ENCODE measurements at places on chromosomes 3 and 15.

- DNase-seq: no peak
Measured at GRCh38 chr3:186901135-186901734, 29.1 kb upstream of the ST6GAL1 start.

DNA sequence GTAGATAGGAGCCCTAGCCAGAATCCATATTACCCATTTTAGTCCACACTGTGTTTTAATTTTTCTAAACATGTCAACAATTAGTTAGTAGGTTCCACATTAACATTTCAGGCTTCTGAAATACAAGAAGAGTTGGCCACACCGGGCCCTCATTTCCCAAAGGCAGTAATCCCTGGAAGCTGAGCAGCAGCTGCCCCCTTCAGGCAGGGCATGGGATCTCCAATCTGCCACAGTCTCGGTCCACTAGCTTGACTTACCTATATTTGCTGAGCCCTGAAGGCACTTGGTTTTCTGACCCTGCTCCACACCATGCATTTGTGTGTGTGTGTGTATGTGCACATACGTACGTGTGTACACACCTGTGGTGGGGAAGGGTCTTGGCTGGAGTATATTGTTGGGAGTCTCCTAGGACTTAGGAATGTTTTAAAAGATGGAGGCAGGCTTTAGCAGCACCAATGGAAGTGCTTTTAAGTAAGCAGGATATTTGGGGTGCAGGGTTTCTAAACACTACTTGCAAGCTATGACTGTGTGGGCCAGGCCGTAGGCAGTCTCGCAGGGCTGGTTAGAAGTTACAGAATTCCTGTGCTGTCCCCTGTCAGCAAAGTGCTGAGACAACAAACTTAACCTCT is 71.2 kb upstream of the SOX14 start:
- no peak for DNase-seq

DNA sequence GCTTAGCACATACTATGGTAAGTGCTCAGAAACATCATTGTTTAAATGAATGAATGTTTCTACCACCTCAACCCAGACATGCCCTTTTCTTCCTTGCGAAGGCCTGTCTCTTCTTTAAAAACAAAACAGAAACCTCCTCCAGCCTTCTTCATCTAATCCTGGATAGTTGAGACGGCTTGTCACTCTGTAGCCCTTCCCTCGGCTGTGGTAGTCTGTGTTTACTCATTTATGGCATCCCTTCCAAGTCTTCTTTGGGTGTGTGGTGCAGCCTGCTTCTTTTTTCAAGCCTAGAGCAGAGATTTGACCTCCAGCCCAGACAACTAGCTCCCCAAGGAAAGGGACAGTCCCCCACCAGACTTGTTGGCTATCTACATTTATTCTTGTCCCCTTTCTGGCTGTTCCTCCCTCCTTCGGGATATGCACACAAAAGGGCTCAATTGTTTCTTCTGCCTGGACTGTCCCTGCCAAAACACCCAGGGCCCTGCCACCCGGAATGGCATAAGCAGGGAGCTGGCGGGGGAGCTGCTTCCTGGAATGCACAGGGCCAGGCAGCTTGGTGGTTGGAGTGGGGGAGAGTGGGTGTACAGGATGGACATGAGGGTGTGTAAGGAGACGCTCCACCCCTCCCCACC is 67.8 kb downstream of the ITGA11 start:
- no peak for DNase-seq

- no peak for DNase-seq
Measured at GRCh38 chr3:95277613-95278012, 1214.8 kb downstream of the NSUN3 start.

DNA sequence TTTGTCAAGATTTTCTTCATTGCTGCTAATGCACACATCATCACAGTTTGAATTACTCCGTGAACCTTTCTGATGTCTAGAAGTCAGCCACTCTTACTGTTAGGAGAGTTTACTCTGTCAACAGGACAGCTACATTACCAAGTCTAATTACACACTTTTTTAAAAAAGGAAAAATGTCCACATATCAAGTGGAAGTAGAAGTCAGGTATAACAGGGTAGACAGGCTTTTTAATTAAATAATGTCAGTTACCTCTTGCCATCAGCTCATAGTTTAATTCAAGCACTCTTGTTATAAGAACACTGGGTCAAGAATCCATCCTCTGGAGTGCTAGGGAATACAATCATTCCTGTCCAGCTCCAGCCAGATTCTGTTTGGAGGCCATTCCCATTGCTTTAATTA is 232.8 kb downstream of the TAFA4 start:
- no peak for DNase-seq

DNA sequence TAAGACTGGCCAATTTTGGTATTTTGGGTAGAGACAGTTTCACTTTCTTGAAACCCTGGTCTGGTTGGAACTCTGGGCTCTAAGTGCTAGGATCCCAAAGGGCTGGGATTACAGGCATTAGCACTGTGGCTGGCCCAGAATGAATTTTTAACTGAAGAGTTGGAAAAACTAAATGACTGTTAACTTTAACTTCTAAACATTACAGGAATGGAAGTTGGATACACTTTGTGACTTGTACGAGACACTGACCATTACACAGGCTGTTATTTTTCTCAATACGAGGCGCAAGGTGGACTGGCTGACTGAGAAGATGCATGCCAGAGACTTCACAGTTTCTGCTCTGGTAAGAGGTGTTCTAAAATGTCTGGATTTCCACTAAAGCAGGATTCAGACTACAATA is 3.5 kb downstream of the EIF4A2 start:
- DNase-seq: no peak

- no peak for DNase-seq
Measured at GRCh38 chr15:78879517-78880241, 7.0 kb downstream of the MORF4L1 start.

- DNase-seq: no peak
Measured at GRCh38 chr3:46764206-46764605, 46.5 kb upstream of the PRSS50 start.

GRCh38 chr3:181880331-181880730 is 168.6 kb downstream of the SOX2 start:
- DNase-seq: no peak

GRCh38 chr3:125624341-125624740 is 29.0 kb upstream of the OSBPL11 start:
- DNase-seq: no peak

DNA sequence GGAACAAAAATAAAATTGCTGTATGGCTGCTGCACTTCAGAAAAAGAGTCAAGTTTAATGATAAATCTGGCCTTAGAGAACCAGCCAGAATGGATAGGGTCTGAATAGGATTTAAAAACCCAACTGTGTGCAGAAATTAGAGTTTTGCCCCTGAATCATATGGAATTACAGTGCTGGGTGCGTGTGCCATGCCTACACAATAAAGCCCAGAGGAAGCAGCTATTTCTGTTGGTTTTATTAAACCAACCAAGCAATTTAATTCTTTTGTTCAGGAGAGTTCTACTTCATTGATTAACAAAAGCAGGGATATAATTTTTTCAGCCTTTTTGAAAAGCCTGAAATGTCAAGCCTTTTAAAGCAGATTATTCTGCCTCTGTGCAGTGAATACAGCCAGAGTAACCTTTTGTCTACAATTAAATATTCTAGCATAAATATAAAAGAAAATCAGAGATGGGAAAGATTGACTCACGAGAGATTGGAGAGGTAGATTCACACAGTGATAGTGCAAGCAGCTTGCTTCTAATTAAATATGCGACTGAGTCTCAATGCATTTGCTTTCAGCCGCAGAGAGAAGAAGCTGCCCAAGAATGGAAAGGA is 66.7 kb upstream of the DNAJC19 start:
- DNase-seq: no peak

DNA sequence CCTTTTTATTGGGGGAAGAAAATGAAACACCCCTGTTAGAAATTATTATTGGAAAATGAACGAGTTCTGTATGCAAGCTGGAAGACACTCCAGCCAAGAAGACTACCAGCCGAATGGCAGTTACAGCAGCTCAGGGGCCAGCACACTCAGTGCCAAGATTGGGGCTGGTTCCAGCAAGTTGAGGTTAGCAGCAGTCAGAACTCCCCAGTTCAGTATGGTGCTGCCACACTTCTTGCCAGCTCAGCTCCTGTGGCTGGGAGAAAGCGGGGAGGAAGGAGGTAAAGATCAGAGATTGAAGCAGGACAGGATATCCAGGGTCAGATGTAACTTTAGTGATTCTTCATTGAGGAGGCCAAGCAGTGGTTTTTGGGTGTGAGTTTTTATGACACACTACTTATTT is 280.2 kb upstream of the NR2E3 start:
- no peak for DNase-seq

- no peak for DNase-seq
Measured at GRCh38 chr3:54361746-54362283, 239.5 kb downstream of the CACNA2D3 start.

GRCh38 chr3:15159501-15160136 is 46.4 kb upstream of the CAPN7 start:
- DNase-seq: peak; percentile 4

- peak; percentile 17 for DNase-seq
Measured at GRCh38 chr3:129549006-129549800, 6.2 kb downstream of the H1-8 start.

DNA sequence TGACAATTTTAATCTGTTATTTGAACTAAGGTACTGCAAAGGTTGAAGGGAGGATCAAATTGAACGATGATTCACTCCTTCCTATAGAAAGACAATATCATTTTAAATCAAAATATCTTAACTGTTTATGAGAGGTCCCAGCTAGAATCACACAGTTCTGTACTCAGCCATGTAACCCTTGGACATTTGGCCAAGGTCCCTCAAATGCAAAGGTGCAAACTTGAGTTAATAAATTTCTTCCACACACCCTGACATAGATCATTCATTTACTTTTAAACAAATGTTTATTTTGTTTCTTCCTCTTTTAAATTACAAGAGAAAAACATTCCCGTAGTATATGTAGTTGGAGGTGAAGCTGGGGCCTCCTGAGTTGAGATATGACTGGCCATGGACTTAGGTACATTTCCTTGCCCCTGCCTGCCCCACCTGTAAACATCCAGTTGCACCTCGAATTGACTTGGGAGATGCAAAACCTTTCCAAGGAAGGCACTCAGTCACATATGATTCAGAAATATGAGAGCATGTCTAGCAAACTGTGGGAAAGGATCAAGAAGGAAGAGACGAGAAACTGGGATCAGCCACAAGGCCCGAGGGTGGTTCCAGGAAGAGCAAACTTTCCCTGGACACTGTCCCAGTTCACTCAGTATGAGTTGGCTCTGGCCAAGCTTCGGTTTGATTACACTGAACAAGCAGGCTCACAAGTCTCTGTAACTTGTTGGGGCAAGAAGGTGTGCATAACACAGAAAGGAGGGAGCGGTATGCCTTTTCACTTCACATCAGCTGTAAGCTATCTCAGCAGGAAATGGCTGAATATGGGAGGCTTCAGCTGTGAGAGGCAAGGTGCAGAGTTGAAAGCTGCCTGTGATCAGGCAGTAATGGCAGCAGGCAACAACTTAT is 6.7 kb downstream of the TNFSF10 start:
- peak; percentile 55 for DNase-seq

DNA sequence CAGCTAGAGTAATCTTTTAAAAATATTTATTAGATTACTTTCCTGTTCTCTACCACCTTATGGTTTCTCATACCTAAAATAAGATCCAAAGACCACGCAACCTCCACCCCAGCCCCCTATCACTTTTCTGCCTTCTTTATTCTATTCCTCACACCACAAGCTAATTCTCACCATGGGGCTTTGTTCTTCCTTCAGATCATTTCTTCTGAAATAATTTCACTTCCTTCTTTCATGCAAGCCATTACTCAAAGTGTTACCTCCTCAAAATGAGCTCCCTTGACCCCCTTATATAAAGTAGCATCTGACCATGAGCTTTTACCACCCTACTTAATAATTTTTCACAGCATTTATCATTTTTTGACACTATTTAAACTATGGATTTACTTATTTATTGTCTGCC is 233.2 kb upstream of the TMCO5A start:
- no peak for DNase-seq

DNA sequence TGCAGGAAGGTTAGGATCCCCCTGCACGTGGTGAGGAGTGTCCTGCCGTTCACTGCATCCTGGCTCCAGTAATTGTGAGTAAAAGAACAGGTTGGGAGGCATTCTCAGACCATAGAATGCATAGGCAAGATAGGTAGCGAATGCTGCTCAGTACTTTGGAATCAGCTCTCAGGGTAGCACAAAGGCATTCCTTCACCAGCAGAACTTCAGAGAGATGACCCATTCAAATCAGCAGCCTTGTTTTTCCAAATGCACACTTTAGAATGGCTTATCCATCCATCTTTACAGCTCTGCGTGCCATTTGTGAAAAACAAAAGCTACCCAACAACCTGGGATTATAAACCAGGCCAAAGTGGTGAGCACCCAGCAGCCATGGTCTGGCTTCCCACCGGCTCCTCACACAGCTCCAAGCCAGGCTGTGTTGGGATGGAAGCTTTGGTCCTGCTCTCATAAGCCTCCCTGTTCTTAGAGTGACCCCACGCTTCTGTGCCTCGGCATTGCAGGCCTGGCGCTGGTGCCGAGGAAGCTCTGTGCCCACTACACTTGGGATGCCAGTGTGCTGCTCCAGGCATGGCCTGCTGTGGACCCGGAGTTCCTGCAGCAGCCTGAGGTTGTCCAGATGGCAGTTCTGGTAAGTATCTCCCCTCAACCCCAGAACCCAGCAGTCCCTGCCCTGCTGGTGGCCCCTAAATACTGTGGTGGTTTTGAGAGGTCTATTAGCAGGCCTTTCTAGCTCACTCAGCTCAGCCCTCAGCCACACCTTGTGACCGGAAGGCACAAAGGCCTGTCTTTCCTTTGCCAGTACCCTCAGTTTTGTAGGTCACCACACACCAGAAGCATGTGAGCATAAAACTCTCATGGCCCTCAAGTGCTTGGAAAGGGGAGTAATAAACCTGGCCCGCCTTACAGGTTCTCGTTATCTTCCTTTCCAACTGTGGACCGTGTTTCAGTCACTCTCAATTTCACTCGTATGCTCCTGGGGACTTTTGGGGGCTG is 52.9 kb upstream of the LIMD1 start:
- no peak for DNase-seq

DNA sequence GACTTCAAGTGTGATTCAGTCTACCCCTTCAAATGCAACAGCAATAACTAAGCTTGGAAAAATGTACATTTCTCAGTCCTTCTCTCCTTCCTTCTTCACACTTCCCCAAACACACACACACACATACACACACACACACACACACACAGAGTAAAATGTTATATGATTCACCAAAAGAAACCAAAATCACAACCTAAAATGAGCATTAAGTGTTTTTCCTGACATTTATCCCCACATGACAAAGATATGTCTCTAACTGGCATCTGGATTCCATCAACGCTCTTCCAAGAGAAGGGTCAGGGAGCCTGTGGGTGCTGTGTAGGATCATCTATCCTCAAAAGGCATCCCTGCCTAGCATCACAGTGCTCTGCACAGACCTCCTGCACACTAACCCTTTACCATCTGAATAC is 21.0 kb downstream of the PDZRN3 start:
- no peak for DNase-seq

GRCh38 chr3:29700256-29700655 is 419.4 kb downstream of the RBMS3 start:
- no peak for DNase-seq

- DNase-seq: no peak
Measured at GRCh38 chr15:49178497-49178896, 8.4 kb downstream of the GALK2 start.

DNA sequence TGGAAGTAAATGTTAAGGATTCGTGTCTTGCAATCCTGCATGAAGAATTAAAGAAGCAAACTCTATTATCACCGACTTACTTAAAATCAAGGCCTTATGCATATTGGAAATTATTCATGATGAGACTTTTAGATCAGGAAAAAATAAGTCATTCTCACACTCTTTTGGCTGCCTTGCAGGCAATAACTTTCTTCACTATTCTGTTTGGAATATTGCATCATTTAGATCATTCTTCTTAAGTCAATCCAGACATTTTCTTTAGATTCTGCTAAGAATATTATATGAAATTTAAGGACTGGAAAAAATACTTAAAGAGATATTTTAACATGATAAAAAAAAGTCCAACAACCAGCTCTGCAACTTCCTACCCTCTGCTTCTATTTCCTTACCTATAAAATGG is 245.4 kb downstream of the LRRN1 start:
- DNase-seq: no peak

Data from non-pigmented ciliary epithelial cell (primary cell).